Endodermal cell (in vitro differentiated cells): ENCODE measurements at places on chromosomes 7 and 10. TPM values are rescaled to one million over a fixed set of nuclear protein-coding genes. Genes with fewer than 3 reads are reported as not detected.

The AKR1C8 gene
- total RNA-seq, result not detected in 2 replicates

The PALD1 gene
- 13.7 to 19.7 TPM (median 19.7 TPM) in 3 replicates for total RNA-seq

The ADCYAP1R1 gene
- 1.6 and 2.1 TPM in 2 replicates for total RNA-seq

The LRRD1 gene
- not detected in 3 replicates for total RNA-seq

The AS3MT gene
- 10.2 and 11.8 TPM in 2 replicates for total RNA-seq

The ENTPD1 gene
- 2.3 and 3.9 TPM in 2 replicates for total RNA-seq

The EPHA1 gene
- total RNA-seq, result 54.4 to 70.9 TPM (median 70.0 TPM) in 3 replicates

The CUTC gene
- 20.9 to 22.9 TPM (median 21.2 TPM) in 3 replicates for total RNA-seq

The PYROXD2 gene
- total RNA-seq, result 6.7 to 9.5 TPM (median 7.5 TPM) in 3 replicates

The PRSS37 gene
- not detected in 3 replicates for total RNA-seq

The STK31 gene
- 1.4 and 1.6 TPM in 2 replicates for total RNA-seq

The AGR3 gene
- not detected in 3 replicates for total RNA-seq

The RPEL1 gene
- not detected in 3 replicates for total RNA-seq

The MMD2 gene
- not detected in 3 replicates for total RNA-seq

The MYL7 gene
- 120 TPM in 2 replicates for total RNA-seq

The KCNIP2 gene
- 3.0 to 5.2 TPM (median 3.0 TPM) in 3 replicates for total RNA-seq

The TRPV5 gene
- total RNA-seq, result 0.09 and 0.15 TPM in 2 replicates

The LIPM gene
- not detected in 3 replicates for total RNA-seq

The TAS2R5 gene
- 1.6 to 3.6 TPM (median 2.4 TPM) in 3 replicates for total RNA-seq

The SPDYE8 gene
- total RNA-seq, result not detected in 3 replicates

The DCLRE1C gene
- total RNA-seq, result 9.6 and 10.0 TPM in 2 replicates

The CYP3A7 gene
- not detected in 2 replicates for total RNA-seq

The RBM48 gene
- total RNA-seq, result 9.4 to 13.4 TPM (median 11.9 TPM) in 3 replicates

The H2BK1 gene
- not detected in 2 replicates for total RNA-seq

The GHRHR gene
- 1.9 TPM in 1 of 2 replicates, not detected in the other for total RNA-seq
